ENCODE measurements at places on chromosomes 4 and X.

DNA sequence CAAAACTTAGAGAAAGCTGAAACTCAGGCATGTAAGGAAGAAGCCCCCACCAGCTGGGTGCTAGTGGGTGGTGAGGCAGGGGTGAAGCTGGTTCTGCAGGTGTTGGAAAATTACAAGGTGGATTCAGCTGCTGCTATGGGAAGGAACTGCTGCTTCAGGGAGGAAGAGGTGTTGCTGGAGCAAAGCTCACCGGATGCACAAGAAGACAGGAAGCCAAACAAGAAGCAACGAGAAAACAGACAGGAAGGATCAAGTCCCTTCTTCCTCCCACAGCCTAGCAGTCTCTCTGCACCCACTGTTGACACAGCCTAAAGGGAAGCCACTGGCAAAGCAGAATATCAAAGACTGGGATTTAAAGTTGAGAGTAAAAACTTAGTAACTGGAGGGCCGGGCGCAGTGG, 100.2 kb upstream of the JADE1 start:
- DNase-seq, result no peak

DNA sequence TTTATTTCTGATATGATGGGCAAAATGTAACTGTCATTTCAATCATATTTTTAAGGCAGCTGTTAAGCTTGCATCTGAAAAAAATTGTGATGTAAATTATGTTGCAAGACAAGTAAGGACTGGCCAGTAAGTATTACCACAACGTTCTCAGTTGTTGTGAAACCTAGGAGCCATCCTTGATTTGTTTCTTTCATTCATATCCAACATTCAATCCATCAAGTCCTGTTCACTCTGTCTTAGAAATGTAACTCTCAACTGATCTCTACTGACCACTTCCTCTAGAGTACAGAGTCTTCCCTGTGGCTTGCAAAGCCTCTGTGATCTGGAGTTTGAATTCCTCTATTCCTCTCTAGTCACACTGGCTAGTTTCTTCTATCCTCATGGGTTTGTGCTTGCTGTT, 161.4 kb upstream of the MAD2L1 start:
- no peak for DNase-seq

DNA sequence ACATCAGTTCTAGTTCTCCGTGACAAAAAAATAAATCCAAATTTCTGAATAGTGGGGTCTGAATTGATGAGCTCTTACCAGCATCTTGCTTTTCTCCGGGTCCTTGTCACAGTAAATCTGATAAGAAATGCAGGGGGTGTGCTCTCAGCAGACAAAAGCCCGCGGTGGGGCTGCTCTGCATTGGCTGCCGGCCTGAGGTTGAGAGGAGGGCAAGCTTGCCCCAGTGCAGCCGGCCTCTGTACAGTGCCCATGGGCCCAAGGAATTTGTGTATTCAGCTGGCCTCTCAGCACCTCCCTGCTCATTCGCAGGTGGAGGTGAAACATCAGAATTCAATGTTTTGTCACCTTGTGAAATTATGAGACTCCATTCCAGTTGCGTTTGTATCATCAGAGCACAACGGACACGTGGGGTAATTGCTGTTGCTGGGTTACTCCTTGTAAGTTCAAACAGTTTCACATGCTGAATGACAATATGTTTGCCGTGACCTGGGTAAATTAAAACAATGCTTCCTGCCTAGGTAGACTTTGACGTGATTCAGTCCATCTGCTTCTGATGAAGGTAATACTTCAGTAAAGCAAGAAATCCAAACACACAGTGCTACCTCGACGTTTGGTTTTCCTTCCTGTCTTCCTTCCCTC, 596.4 kb downstream of the MID1IP1 start:
- DNase-seq, result no peak

DNA sequence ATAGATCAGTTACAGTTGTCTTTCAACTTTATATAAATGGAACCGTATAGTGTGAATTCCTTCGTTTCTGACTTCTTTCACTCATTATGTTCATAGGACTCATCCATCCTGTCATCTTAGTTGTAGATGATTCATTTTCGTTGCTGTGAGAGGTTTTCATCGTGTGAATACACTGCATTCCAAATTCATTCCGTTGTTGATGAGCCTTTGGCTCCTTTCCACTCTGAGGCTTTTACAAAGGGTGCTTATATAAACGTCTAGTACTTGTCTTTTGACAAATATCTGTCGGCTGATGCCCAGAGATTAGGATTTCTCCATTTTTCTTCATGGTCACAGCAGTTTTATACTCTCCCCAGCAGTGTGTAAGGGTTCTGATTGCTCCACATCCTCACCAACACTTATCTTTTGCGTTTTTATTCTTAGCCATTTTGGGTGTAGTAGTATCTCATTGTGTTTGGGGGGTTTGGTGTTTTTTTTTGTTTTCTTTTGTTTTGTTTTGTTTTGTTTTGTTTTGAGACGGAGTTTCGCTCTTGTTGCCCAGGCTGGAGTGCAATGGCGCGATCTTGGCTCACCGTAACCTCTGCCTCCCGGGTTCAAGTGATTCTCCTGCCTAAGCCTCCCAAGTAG, 48.6 kb downstream of the LRP2BP start:
- DNase-seq, result no peak

DNA sequence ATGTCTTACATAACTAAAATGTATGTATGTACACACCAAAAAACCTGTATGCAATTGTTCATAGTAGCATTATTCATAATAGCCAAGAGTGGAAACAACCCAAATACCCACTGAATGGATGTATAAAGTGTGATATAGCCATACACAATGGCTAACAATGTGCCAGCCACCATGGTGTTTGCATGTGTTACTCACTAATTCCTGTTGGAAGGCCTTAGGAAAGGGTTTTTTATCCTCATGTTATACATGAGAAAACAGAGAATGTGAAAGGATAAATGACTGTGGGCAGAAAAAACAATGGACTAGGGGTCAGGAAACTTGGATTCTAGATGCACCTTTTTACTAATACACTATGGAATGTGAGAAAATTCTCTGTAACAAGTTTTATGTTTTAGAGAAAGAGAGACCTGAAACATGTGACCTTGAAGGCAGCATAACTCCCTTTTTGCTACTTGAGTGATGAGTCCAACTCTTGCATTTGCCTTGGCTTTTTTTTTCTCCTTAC, 55.7 kb downstream of the TIGD2 start:
- DNase-seq, result no peak

DNA sequence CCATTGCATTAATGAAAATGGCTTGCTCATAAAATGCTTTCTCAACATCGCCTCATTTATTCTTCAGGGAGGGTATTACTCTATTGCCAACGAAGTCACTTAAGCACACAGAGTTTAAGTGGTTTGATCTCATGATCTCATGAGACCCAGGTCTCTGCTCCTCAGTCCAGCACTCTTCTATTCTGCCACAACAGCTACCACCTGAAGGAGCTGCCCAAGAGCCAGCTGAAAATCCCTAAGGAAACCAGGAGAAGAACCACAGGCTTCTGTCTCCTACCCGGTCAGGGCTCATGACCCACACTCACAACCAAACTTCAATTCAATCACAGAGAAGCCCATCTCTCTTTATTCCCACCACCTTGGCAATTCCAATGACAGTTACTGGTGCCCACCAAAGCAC, 85.5 kb upstream of the GPM6B start:
- no peak for DNase-seq

GRCh38 chr4:148112231-148112982, 329.8 kb downstream of the NR3C2 start:
- no peak for DNase-seq

- DNase-seq, result no peak
These were observed 67.6 kb downstream of the PJA1 start for GRCh38 chrX:69097451-69098236.

GRCh38 chrX:79466636-79467035, 99.5 kb upstream of the ITM2A start:
- no peak for DNase-seq

GRCh38 chrX:46584736-46585135, 11.2 kb downstream of the CHST7 start:
- DNase-seq, result no peak

DNA sequence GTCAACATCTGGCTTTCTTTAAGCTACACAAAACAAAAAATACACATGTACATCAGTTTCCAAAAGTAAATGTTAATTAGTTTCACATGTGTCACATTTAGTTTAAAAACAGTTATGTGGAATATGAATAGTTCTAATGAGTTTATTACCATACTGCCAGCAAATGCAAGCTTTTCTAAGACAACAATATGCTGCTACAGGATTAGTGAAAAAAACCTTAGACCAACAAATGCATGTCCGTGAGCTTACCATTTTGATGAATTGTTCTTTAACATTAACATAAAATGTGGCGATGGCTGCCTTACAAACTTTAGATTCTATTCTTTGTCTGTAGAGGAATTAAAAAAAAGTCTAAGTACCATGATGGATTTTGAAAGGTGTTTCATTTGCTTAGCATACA, 31.8 kb downstream of the CENPU start:
- DNase-seq, result no peak

GRCh38 chr4:121679267-121679666, 17.5 kb downstream of the ANXA5 start:
- DNase-seq, result no peak

- DNase-seq, result no peak
These were observed 46.5 kb downstream of the REPS2 start for GRCh38 chrX:16992951-16993350.

DNA sequence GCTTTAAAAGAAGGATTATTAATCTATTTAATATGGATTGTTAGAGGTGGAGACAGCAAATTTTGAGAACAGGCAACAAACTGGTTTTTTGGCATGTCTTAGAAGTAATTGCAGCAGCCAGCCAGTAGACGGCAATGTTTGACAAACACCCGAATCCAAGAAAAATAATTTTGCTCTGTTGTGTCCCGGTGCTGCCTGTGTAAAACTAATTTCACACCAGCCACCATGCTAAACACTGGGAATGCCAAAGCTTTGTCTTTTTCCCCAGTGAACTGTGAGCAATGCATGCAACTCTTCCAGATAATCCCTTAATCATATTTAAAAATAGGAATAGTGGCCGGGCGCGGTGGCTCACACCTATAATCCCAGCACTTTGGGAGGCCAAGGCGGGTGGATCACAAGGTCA, 25.9 kb downstream of the SMIM31 start:
- no peak for DNase-seq

- DNase-seq, result no peak
These were observed 25.7 kb downstream of the AFF1 start for GRCh38 chr4:86960557-86960961.

- DNase-seq, result peak; percentile 4
These were observed 26.1 kb downstream of the IGSF1 start for GRCh38 chrX:131262738-131263679.

- DNase-seq, result no peak
These were observed 167.3 kb downstream of the SLIT2 start for GRCh38 chr4:20418861-20419451.

DNA sequence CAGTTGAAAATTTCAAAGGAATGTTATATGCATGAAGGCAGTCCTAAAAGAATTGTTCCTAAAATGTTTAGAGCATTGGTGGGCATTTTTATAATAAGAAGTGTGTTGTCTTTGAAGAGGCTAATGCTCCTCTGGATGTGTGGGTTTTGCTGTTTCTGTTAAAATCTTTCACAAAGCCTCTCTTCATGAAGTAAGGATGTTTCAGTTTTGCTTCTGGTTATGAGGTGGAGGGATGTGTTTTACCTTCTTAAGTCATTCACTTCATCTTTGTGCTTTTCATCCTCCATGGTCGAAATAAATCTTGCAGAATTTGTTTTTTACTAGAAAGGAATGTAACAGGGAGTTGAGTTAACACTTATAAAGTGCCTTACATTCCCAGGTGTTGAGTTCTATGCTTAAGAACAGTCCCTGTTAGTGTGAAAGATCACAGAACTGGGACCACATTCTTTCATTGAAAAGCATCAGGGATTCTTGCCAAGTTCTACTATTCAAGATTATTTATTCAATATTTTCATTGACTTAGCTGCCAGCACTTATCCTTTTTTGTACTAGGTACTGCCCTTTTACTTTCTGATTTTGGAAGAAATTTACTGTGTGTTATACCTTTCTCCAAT, 21.1 kb downstream of the FHIP1A start:
- no peak for DNase-seq

DNA sequence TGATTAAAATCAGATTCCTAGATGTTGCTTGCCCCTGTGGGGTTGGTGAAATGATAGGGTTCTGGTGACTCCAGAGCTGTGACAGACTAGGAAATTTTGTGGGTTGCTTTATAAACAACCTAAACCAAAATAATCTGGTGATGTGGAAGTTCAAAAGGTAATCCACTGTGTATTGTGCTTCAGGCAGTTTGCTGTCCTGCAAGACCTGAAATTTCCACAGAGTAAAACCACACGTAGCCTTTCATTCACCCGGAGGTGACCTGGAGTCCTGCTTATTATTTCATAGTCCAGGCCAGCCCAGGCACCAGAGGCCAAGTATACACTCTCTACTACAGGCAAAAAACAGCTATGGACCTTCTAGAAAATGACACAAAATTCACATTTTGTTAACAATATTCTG, 114.6 kb upstream of the CBR4 start:
- DNase-seq, result no peak

DNA sequence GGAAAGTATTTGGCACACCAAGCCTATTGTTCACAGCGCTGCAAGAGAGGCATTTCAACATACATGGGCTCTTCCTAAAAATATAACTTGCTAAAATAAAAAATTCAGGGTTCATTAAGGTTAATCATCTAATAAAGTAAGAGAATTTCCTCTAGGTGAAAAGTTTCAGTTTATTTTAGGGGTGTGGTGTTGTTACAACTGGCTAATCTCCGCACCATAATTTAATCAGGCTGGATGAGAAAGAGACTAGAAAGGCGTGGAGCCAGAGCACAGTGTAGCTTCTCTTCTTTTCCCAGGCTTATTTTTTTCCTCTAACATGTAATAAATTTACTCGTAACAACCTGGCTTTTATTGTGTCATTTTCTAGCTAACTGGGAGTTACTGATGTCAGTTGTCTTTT, 47.9 kb downstream of the FHL1 start:
- DNase-seq, result no peak

GRCh38 chrX:41526925-41527324, 79.8 kb downstream of the NYX start:
- DNase-seq, result no peak

DNA sequence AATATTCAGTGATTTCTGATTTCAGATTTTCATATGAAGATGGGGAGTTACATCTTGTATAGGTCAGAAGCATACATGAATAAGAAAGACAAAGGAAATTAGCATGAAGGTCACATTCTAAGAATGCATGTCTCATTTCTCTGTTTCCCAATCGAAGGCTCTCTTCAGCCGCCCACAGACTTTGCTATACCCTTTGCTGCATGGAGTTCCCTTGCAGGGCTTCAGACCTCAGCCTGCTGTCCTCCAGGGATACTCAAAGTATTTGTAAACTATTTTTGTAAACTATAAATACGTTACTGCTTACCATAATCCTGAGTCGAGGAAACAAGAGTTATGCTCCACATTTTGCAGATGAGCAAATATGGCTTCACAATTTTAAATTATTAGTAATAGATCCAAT, 738.4 kb downstream of the PCDH18 start:
- no peak for DNase-seq

GRCh38 chr4:108029016-108029720, 39.5 kb downstream of the HADH start:
- DNase-seq, result peak; percentile 61

DNA sequence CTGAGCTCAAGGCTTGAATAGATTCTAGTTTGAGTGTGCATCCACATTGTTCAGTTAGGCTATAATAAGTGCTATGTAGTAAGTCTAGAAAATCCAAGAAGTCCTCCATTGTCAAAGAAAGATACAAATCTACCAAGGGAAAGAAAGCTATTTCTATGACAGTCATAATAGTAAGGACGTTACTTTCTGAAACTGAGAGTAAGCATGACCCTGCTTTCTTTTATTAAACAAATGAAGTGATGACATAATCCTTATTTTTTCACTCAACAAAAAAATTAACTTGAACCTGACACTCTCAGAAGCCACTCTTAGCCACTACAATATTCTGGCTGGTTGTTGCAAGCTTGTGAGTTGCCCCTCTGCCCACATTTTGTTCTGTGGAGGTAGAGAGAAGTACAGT, 33.8 kb upstream of the AMELX start:
- DNase-seq, result no peak
